DMS53 (cell line): ENCODE measurements at places on chromosomes 4 and X.

DNA sequence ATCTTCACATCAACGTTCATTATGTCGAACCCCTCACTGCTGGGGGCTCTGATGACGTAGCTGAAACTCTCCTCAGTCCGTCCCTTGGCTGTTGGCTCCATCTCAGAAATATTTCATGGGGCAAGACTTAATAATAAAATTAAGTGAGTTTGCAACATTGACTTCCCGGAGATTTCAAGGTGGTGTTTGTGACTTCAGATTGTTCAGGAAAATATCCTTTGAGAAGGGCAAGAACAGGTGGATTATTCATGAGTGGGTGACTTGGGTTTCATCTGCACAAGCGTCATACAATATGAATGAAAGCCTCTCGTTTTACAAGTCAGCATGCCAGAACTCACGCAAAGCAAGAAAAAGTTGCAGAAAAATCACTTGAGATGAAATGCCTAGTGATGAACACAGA, at the start of gene C4orf50:
C4orf50 (minus strand) TSS at position 101 of the 400 bp plus-strand sequence.
- DNase-seq: no peak

DNA sequence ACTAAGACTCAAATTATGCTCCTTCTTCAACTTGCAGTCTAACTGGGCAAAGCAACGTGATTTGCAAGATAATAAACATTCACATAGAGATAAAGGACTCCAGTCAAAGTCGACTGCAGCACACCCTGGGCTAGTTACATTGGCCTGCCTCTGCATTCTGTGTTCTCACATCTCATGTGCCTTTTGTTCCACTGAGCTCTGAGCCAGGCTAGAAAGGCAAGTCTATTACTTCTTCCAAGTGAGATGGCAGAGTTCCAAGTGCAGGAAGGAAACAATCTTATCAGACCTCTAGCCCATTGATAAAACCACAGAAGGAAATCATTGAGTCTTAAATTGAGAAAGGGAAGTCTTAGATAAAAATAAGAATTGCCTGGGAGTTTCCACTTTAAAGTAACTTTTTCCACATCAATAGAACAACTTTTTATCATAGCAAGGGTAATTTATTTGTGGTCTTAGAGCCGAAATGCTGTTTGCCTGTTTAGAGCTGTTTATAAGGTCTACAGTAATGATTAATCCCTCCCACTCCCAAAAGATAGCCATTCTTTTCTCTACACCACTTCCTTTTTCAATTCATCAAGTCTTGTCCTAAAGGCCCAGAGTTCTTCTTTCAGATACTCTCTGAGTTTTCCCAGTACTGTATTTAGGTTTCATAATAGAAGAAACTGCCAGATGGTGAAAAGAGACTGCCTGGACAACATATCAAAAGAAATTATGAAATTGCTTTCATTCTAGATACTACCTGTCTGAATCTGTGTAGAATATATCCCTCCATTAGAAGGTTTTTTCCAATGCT, 200.2 kb downstream of the GUCY2F start:
- DNase-seq: no peak

- peak; percentile 27 for DNase-seq
Measured at GRCh38 chrX:9378980-9379696, 85.7 kb upstream of the TBL1X start.

- no peak for DNase-seq
Measured at GRCh38 chr4:44421330-44422065, 27.1 kb downstream of the KCTD8 start.

DNA sequence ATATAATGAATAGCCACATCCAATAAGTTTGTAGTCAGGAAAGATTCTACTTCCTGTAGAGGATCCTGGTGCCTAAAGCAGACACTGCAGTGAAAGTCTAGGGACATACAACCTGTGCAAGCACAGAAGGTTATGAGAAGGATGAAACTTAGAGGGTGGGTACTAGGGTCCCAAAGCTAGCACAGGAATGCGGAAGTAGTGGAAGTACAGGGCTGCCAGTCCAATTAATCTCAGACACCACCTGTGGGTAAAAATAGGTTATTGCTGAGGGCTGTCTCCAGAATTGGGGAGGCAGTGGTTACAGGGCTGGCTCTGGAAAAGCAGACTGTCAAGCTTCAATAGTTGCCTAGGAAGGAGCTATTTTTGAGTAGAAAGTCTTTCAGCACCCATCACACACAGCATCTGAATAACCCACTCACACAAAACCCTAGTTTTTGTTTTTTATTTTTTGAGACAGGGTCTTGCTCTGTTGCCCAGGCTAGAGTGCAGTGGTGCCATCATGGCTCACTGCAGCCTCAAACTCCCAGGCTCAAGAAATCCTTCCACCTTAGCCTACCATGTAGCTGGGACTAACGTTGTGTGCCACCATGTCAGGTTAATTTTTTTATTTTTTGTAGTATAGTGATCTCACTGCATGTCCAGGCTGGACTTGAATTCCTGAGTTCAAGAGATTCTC, 50.8 kb upstream of the ELF2 start:
- DNase-seq: peak; percentile 5

GRCh38 chr4:16139066-16139945, 55.5 kb upstream of the PROM1 start:
- DNase-seq: no peak
